Stimulated activated CD8-positive, alpha-beta memory T cell treated with anti-CD3 and anti-CD28 coated beads, Interleukin-2, amount 100 ng/mL, for 48 hours (primary cell): ENCODE measurements at places on chromosomes 5 and 9.

GRCh38 chr5:120084543-120084870 lies 379.6 kb upstream of the PRR16 start:
- DNase-seq: no peak

DNA sequence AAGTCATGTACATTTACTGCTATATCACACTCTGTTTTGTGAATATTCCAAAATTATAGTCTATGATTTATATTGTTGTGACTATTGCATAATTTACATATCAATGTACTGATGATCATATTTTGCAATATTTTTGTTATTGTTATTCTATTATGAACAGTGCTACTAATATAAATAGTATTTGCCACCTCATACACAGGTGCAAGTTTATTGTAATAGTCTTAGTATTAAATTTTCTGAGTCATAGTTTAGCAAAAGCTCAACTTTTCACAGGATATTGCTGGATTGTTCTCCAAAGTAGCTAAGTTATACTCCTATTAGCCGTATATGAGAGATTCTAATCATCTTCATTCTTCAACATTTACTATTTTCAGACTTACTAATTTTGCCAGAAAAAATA lies 124.7 kb downstream of the TMC1 start:
- DNase-seq: no peak

DNA sequence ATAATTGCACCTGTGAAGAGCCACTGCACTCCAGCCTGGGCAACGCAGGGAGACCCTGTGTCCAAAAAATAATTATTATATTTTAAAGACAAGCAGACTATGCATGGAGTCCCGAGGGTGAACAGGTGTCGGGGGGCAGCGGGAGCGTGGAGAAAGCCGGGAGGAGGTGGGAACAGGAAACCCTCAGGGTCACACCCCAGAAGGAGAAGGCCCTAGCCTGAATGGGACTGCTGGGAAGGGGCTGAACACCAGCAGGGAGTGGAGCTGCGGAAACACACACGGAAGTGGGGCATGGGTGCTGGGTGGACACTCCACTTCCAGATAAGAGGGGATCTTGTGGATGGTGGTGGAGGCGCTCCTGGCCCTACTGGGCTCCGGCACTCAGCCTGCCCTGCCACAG lies 12.8 kb downstream of the SURF6 start:
- DNase-seq: no peak

DNA sequence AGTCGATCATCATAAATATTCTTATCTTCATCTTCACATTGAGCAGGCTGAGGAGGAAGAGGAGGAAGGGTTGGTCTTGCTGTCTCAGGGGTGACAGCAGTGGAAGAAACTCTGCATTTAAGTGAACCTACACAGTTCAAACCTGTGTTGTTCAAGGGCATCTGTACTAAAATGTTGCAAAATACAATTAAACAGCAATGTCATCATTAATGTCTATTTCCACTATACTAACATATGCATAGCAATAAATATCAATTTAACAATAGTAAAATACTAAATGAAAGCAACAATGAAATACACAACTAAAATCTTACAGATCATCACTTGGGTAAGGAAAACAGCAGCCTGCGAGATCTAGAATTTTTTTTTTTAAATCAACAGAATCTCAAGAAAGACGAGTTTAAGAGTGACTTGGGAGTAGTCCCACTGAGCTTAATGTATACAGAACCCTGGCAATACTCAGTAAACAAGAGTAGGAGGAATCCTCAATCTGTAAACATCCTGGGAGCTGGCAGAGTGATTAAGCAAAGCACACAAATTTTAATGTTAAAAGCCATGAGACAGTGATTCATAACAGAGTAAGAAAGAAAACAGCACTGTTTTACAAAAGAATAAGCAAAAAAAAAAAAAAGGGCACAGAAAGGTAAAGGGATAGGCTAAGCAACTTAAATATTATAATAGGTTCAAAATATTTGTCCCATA lies 10.0 kb downstream of the HOMER1 start:
- DNase-seq: no peak

DNA sequence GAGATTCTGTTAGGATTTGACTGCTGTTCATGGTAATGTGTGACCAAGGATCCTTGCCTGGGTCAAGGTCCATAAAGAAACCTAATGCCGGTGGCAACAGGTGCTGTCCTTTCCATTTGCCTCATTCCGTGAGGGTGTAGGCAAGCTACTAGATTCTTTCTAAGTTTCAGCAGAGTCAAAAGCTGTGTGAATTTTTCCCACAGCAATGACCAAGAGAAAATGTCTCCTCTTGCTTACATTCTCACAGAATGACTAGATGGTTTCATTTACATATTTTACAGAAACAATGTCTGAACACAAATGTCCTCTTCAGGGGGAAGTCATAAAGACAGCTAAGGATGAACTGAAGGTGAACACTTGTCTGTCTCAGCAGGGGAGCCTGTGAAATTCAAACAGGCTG lies 75.3 kb upstream of the SV2C start:
- no peak for DNase-seq

DNA sequence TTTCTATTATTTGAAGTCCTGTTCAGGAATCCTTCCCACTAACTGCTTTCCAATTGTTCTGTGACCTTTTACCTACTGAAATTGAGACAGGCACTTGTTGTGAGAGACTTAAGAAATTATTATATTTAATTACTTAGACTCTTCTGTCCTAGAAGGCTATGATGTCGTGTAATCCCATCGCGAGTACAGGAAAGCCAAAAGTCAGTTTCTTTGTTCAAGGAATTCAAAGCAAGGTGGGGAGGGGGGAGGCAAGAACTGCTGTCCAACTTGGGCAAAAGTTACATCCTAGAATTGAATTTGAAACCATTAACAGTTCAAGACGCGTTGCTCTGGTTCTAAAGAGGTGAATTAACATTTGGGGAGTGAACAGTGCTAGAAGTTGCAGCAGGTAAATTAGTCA lies 17.9 kb downstream of the NDUFA8 start:
- DNase-seq: no peak

DNA sequence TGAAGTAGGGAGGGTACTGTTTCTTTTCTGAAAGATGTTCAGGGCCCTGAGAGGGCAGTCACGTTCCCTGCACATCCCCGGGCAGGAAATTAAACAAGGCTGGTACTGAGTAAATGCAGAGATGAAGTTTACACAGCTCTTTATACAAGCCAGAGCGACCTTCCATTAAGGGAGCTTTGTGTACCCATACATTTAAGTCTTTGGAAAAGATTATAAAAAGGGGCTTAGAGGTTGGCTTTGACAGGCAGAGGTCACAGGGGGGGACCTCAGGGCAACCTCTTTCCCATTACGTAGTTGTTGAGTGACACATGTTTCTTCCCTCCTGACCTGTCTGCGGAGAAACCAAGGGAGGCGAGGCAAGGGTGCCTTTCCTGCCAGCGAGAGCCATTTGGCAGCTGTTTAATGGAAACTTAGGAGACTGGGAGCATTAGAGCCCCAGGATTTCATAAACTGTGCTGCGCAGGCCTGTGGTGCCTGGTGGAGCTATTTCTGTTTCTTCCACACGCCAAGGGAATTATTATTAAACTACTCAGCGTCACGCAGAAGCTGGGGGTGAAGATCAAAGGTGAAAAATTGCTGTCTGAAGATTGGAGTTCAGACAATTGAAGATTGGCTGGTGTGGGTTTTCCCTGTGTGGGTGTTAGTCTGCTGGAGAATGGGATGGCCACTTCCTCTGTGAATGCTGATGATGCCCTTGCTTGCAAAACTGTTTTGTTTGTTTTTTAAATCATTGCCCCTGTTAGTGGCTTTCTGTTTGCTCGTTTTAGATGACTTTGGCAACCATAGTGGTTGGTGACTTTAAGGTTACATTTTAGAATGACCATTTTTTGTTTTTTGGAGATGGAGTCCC lies 3.2 kb upstream of the SMIM32 start:
- no peak for DNase-seq

GRCh38 chr5:134053840-134054338 lies 49.1 kb upstream of the VDAC1 start:
- no peak for DNase-seq

- no peak for DNase-seq
Observed at GRCh38 chr5:32790411-32790951, 79.4 kb downstream of the NPR3 start.

GRCh38 chr9:136561779-136562178 lies 15.9 kb upstream of the NOTCH1 start:
- DNase-seq: no peak

- peak; percentile 54 for DNase-seq
Observed at GRCh38 chr5:43042626-43043399, 2.7 kb upstream of the ANXA2R start.

GRCh38 chr5:90096415-90097081 lies 313.0 kb downstream of the CETN3 start:
- DNase-seq: no peak

- DNase-seq: no peak
Observed at GRCh38 chr5:87499478-87500410, 87.0 kb upstream of the CCNH start.
